ENCODE measurements at places on chromosomes 16 and 17. TPM values are rescaled to one million over a fixed set of nuclear protein-coding genes. Genes with fewer than 3 reads are reported as not detected.

- no peak for DNase-seq
These were observed 663.5 kb upstream of the GOT2 start for GRCh38 chr16:59397638-59398037.

The DHX58 gene
- total RNA-seq, result 11.7 TPM

- DNase-seq, result no peak
These were observed 7.1 kb downstream of the ECI1 start for GRCh38 chr16:2244301-2244700.

GRCh38 chr16:86604436-86605193 is 26.3 kb downstream of the FOXL1 start:
- DNase-seq, result no peak

- no peak for DNase-seq
These were observed 129.6 kb downstream of the MRM1 start for GRCh38 chr17:36730857-36731490.

DNA sequence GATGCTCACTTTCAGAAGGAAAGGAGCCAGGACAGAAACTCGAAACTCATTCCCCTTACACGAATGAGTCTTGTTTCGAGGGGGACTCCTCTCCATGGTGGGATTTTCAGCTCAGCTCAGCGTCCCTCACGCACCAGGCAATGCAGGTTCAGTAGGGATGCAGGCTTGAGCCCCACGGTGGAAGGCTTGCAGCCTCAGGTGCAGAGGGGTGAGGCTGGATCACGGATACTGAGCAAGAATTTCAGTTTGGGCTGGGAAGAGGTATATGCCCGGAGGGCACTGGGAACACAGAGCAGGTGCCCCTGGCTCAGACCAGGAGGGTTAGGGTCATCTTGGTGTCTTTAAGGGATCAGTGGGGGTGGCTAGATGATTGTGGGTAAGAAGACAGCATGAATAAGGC is 344.9 kb upstream of the TNRC6C start:
- no peak for DNase-seq

The PDK2 gene
- 86.9 TPM for total RNA-seq

Data from esophagus muscularis mucosa (tissue), 4 donors.